Trophoblast cell (in vitro differentiated cells and primary cell): ENCODE measurements at places on chromosomes 1 and 21.
A peak's percentile ranks its signal among the peaks of the same experiment; 100 is the strongest.

DNA sequence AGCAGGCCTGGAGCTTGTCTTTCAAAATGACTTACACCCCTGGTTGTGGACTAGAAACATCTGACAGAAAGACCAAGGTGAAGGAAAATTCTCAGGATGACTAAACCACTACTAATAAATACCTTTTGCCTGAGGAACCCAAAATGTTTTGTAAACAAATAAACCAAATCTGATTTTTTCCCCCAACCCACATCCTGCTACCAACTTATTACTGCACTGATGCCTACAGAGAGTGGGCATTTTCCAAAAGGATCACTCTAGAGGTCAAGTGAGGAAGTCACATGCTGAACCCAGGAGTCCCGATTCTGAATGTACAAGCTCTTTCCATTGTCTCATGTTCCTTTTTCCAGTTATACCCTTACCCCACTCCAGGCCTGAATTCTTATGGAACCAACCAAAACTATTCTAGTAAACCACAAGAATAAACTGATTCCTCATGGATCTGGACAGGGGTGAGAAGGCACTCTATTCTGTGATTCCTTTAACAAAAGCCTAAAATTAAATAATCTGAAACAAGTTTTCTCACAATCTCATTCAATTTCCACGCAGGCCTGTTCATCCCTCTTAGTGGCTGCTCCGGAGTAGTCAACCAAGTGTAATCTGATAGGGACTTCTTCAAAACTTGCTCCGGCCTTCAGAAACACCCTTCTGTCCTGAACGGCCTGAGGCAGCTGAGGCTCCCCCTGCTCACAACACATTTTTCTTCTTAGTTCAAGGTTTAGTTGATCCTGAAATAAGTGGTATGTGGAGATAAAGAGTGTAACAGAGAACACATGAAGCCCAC, 1.4 kb downstream of the PI4KB start:
- peak; percentile 59 for DNase-seq
- H3K36me3 ChIP-seq = peaks cover 12% of the 10 kb centered on the region
- no peak overlapping the region for H3K4me3 ChIP-seq
- peaks cover 18% of the 10 kb centered on the region for H3K4me1 ChIP-seq

DNA sequence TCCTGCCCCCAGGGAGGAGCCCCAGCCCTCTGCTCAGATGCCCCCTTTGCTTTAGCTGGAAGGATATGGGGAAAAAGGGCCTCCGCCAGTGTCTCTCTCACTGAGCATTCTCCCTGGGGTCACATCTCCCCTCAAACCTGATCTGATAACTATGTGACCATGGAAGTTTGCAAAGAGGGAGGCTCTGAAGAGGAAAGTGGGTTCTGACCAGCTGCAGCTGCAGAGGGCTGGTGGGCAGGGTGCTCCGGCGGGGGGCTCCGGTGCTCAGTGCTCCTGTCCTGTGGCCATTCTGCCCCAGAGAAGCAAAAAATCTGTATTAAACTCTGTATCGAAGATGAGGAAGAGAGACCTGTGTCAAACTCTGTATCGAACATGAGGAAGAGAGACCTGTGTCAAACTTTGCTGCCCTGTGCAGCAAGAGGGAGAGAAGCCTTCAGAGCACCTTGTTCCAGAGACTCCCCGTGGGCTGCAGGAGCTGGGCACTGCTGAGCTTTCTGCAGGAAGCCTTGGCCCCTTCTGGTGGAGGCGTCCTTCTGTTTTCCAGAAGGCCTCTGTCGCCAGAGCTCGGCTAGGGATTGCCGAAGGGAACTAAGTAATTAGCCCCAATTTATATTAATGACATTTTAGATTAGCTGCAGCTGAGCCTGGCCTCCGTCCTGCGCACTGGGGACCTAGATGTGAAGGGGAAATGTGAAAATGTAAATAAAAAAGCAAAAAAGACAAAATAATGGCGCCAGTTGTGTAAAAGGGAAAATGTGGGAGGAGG, 186.2 kb upstream of the C1orf174 start:
- no peak overlapping the region for H3K4me3 ChIP-seq
- H3K36me3 ChIP-seq = no peaks in the 10 kb centered on the region
- no peak overlapping the region for H3K27ac ChIP-seq

DNA sequence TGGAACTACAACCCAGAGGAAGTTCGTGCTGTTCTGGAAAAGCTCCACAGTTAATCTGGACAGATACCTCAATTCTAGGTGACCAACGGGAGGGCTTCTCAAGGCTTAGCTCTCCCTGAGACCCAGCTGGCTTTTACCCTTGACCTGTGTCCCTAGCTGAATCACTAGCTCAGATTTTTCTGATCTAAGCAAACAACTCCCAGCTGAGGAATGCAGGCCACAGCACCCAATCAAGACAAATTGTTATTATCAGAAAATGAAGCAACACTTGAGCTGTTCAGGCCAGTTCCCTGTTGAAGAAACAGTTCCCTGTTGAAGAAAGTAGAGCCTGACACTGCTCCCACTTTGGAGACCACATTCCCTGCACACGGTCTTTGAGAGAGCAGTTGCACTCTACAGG, 16.0 kb downstream of the DIO1 start:
- DNase-seq = no peak
- no peaks in the 10 kb centered on the region for H3K27me3 ChIP-seq
- peaks cover 4% of the 10 kb centered on the region for H3K36me3 ChIP-seq
- no peak overlapping the region for H3K4me3 ChIP-seq
- no peak overlapping the region for H3K27ac ChIP-seq

GRCh38 chr1:106600626-106601025, 455.8 kb upstream of the PRMT6 start:
- H3K27me3 ChIP-seq = no peaks in the 10 kb centered on the region
- no peaks in the 10 kb centered on the region for H3K4me1 ChIP-seq
- no peaks in the 10 kb centered on the region for H3K36me3 ChIP-seq
- no peak overlapping the region for H3K4me3 ChIP-seq
- DNase-seq = no peak

DNA sequence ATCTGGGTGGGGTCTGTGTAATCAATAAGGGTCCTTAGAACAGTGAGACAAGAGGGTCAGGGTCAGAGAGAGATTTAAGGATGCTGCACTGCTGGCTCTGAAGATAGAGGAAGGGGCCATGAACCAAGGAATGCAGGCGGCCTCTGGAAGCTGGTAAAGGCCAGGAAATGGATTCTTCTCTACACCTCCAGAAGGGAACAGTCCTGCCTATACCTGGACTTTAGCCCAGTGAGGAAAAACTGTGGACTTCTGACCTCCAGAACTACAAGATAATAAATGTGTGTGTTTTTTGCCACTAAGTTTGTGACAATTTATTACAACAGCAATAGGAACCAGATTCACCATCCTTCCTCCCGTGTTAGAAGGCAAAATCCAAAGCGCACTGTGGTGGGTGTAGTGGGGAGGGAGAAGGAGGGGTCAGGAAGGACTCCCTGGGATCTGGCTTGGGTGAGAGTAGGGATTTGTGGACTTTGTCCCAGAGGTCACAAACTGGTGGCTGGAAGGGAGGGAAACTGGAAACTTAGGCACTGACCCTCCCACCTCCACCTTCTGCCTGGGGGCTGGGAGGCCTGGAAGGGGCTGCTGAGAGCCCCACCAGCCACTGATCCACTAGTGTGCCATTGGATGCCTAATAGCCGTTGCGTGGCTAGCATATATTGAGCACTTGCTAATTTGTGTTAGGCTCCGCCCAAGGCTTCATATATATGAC, 5.4 kb upstream of the CELA2A start:
- H3K36me3 ChIP-seq = no peaks in the 10 kb centered on the region
- no peak overlapping the region for H3K4me3 ChIP-seq
- H3K27ac ChIP-seq = no peak overlapping the region

DNA sequence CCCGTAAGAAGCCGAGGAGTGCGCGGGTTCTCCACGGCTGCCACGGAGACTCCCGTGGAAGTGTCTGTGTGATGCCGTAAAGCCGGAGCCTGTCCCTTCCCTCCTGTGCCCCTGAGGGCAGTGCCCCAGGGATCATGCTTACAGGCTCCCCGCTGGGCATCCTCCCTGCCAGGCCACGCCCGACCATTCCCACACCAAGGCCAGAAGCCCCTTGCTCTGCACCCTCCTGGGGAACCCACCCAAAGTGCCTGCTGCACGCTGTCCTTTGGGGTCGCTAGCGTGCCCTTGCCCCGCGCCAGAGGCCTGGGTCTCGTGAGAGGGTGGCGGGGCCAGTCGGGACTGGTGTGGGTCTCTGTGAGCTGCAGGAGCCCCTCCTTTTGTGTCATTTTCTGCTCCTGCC, 228.5 kb upstream of the C1orf174 start:
- H3K27ac ChIP-seq = no peak overlapping the region
- no peaks in the 10 kb centered on the region for H3K36me3 ChIP-seq
- no peaks in the 10 kb centered on the region for H3K27me3 ChIP-seq
- no peak for DNase-seq
- H3K4me1 ChIP-seq = no peaks in the 10 kb centered on the region

- no peaks in the 10 kb centered on the region for H3K4me1 ChIP-seq
- H3K4me3 ChIP-seq = no peak overlapping the region
- H3K27me3 ChIP-seq = no peaks in the 10 kb centered on the region
Measured at GRCh38 chr1:72891976-72892375, 609.6 kb upstream of the NEGR1 start.

- H3K27ac ChIP-seq = no peak overlapping the region
- H3K4me3 ChIP-seq = no peak overlapping the region
- DNase-seq = no peak
- H3K36me3 ChIP-seq = no peaks in the 10 kb centered on the region
- H3K27me3 ChIP-seq = no peaks in the 10 kb centered on the region
- no peaks in the 10 kb centered on the region for H3K4me1 ChIP-seq
Measured at GRCh38 chr1:77095236-77095635, 124.0 kb downstream of the PIGK start.
